GM23338 (cell line): ENCODE measurements at places on chromosomes 12 and 14.

- no peak overlapping the region for H3K27ac ChIP-seq
- H3K36me3 ChIP-seq = no peaks in the 10 kb centered on the region
- no peak overlapping the region for H3K4me3 ChIP-seq
Observed at GRCh38 chr14:72613231-72613974, 280.5 kb downstream of the DPF3 start.

- H3K36me3 ChIP-seq = peaks cover 6% of the 10 kb centered on the region; the same call in 1 of the 2 replicates
- no peak for DNase-seq
- no peak overlapping the region for H3K4me3 ChIP-seq
- no peak overlapping the region for H3K27ac ChIP-seq
Observed at GRCh38 chr12:77054851-77055250, 10.5 kb downstream of the E2F7 start.

DNA sequence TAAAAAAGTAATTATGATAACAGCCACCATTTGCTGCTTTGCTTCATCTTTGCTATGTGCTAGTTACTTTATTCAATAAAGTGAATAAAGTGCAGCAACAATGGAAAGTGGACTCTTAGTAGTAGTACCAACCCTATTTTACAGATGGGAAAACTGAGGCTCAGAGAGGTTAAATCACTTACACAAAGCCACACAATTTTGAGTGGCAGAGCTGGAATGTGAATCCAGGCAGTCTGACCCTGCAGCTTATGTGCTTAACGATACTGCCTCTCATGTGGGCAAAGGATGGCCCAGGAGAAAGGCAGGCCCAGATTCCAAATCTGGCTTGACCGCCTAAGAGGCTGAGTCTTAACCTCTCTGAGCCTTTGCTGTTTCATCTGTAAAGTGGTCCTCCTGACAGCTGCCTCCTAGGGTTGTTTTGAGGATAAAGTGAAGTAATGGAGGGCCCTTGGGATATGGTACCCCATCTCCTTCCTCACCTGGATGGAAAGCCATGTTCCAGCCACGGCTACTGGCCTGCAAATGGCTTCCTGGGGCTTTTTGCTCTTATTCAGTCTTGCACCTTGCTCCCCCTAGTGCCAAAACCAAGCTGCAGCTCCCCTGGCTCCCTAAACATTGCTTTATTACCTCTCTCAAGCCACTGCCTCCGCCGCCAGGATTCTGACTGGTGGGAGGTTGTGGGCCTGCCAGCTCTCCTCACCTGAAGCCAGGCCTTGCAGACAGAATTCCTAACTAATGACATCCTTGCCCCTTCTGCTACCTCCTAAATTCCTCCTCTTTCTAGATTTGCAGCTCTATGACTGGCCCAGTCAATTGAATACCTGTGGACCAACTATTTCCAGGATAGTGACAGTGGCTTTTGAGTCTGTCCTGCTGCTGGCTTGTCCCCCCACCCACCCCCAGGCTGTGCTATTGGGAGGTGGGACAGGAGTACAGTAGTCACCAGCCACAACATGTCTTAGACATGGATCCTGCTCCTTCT is 283.3 kb upstream of the PWP1 start:
- H3K27me3 ChIP-seq = no peaks in the 10 kb centered on the region
- H3K27ac ChIP-seq = no peak overlapping the region
- no peak overlapping the region for H3K4me3 ChIP-seq

DNA sequence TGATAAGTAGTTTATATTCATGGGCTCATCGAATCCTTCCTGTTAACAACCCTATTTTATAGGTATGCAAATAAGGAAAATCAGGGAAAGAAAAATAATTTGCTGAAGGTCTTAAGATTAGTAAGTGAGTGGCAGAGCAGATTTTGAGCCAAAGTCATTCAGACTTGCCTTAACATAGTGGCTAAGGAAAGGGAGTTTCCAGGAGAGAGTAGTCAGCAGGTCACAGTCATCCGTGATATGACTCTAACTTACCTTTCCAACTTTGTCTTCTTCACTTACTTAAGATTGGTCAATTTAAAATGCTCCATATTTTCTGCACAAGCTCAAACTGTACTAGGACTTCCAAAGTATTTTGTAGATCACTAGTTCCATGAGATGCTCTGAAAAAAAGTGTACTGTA is 46.6 kb downstream of the AKAP6 start:
- no peak overlapping the region for H3K4me3 ChIP-seq
- H3K4me1 ChIP-seq = no peaks in the 10 kb centered on the region; the same call in 1 of the 2 replicates
- H3K27ac ChIP-seq = no peak overlapping the region
- H3K36me3 ChIP-seq = no peaks in the 10 kb centered on the region
- DNase-seq = no peak

DNA sequence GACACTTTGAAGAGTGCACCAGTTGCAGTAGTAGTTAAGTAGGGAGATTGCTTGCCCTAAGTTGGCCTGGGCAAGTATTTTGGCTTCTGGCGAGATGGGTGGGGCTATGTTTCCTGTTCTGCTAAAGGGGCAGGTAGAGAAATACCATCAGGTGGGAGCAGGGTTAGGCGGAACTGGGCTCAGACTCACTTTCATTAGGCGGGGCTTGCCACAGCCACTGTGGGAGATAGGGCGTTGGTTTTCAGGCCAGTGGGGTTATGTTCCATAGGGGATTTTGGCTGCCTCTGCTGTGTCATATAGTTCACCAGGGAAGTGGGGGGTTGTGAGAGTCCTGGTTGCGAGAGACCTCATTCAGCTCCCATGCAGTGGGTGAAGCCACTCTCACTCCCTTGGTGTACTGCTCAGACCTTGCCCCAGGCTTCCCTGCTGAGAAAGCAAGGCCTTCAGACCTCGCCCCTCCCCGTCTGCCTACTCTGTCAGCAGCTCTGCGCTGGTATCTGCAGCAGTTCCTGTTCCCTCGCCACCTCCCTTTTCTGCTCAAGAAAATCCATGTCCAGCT is 43.3 kb downstream of the AEBP2 start:
- peaks cover 30% of the 10 kb centered on the region for H3K4me1 ChIP-seq
- DNase-seq = peak; percentile 64
- H3K36me3 ChIP-seq = peaks cover 6% of the 10 kb centered on the region; the same call in 1 of the 2 replicates
- H3K4me3 ChIP-seq = 0 out of 2 replicates have a peak overlapping the region, but pooled peaks have one; percentile 13
- H3K27ac ChIP-seq = peak overlapping the region; percentile 76
- H3K27me3 ChIP-seq = no peaks in the 10 kb centered on the region

DNA sequence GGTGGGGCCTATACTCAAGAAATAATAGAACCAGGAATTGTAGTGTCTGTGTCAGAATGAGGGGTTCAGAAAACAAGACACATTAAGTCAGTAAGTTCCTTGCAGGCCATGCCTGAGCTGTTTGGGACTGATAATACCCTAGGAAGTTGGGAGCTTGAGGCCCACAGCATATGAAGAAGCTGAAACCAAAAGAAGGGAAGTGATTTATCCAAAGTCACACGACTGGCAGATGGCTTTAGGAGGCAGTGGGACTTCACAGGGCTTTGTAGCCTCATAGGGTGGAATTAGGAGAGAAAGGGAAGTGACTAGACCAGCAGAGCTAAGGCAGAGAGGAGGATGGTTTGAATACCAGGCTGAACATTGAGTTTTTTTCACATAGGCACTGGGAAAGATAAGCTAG is 56.6 kb upstream of the SRSF5 start:
- no peak overlapping the region for H3K4me3 ChIP-seq
- H3K36me3 ChIP-seq = no peaks in the 10 kb centered on the region
- DNase-seq = no peak
- H3K4me1 ChIP-seq = peaks cover 38% of the 10 kb centered on the region
- H3K27ac ChIP-seq = no peak overlapping the region

GRCh38 chr12:112762753-112763152 is 28.8 kb upstream of the RPH3A start:
- H3K27me3 ChIP-seq = no peaks in the 10 kb centered on the region
- H3K27ac ChIP-seq = no peak overlapping the region
- DNase-seq = no peak
- 0 out of 2 replicates have a peak, but pooled peaks cover 5% of the 10 kb centered on the region for H3K36me3 ChIP-seq
- H3K4me1 ChIP-seq = no peaks in the 10 kb centered on the region
- no peak overlapping the region for H3K4me3 ChIP-seq

DNA sequence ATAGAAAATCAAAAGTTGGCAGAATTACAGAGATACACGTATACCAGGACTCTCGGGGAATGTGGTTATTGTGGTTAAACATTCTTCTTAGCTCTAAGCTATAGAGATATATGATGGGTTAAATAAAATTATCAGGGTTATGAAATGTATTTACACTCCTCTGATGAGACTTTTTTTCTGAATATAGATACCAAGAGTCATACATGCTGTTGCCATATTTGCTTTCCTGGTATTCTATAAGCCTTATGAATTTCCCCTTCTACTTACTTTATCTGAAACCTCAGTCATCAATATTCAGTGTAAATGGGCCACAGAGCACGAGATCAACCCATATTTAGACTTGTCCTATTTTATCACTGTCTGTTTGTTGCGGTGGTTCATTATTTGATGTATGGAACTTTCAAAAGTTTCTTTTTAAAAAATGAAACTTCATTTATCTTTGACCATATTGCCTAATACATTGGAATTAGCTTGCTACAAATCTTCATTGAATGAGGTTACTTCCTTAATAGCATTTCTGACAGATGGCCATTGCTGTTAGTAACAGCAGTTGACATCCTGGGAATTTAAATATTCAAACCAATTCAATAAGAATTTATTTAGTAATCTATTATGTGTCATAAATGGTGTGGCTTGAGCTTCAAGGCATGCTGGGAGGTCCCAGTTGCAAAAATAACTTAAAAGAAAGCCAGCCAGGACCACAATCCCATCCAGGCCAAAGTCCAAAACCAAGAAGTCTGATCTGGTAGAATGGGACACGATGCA is 393.5 kb downstream of the PCNX1 start:
- DNase-seq = no peak
- H3K4me1 ChIP-seq = no peaks in the 10 kb centered on the region
- no peak overlapping the region for H3K4me3 ChIP-seq
- no peak overlapping the region for H3K27ac ChIP-seq

DNA sequence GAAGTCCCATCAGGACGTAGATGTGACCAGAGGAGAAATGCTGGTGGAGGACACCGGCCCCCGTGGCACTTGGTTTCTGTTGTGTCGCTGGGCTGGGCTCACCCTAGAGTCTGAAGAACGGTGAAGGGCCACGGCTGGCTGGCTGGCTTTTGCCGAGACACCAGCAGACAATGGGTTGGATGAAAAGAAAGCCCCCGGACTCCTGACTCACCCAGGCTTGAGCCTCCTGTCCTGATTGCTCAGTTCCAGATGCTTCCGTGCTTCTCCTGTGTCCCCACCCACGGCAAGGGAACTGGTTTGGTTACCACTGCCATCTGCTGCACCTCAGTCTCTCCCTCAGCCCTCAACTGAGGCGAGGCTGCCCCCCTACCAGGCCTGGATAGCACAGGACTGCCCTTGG is 10.4 kb upstream of the ENDOU start:
- no peak for DNase-seq
- H3K27me3 ChIP-seq = no peaks in the 10 kb centered on the region
- H3K4me1 ChIP-seq = peaks cover 16% of the 10 kb centered on the region; the same call in 1 of the 2 replicates
- no peak overlapping the region for H3K4me3 ChIP-seq
- H3K27ac ChIP-seq = no peak overlapping the region; the same call in 1 of the 2 replicates
- H3K36me3 ChIP-seq = no peaks in the 10 kb centered on the region

- H3K36me3 ChIP-seq = no peaks in the 10 kb centered on the region
- peaks cover 21% of the 10 kb centered on the region for H3K4me1 ChIP-seq
- H3K27me3 ChIP-seq = no peaks in the 10 kb centered on the region
- H3K27ac ChIP-seq = no peak overlapping the region
- DNase-seq = no peak
- H3K4me3 ChIP-seq = no peak overlapping the region
Observed at GRCh38 chr12:91413581-91414546, 231.2 kb upstream of the DCN start.

DNA sequence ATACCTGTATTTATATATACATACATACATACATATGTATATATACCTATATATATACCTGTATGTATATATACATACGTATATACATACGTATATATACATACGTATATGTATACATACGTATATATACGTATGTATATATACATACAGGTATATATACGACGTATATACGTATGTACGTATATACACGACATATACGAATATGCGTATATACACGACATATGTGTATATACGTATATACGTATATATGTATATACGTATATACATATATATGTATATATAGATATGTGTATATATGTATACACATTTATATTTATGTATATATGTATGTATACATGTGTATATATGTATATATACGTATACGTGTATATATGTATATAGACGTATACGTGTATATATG is 92.7 kb upstream of the ABCD2 start:
- H3K36me3 ChIP-seq = no peaks in the 10 kb centered on the region
- no peaks in the 10 kb centered on the region for H3K4me1 ChIP-seq
- H3K4me3 ChIP-seq = no peak overlapping the region
- no peak for DNase-seq

- DNase-seq = no peak
- H3K27ac ChIP-seq = peak overlapping the region; percentile 23; the same call in 1 of the 2 replicates
Observed at GRCh38 chr12:46432325-46432724, 59.8 kb upstream of the SLC38A2 start.

- no peaks in the 10 kb centered on the region for H3K36me3 ChIP-seq
- no peaks in the 10 kb centered on the region for H3K27me3 ChIP-seq
- no peak overlapping the region for H3K4me3 ChIP-seq
Observed at GRCh38 chr12:54716261-54716660, 68.1 kb upstream of the DCD start.

- no peaks in the 10 kb centered on the region for H3K4me1 ChIP-seq
- no peak overlapping the region for H3K4me3 ChIP-seq
- DNase-seq = no peak
- no peak overlapping the region for H3K27ac ChIP-seq
Observed at GRCh38 chr12:117807946-117808345, 160.8 kb downstream of the KSR2 start.

GRCh38 chr14:37992499-37992898 is 215.2 kb upstream of the SSTR1 start:
- H3K36me3 ChIP-seq = no peaks in the 10 kb centered on the region
- H3K4me1 ChIP-seq = peaks cover 39% of the 10 kb centered on the region
- H3K27me3 ChIP-seq = no peaks in the 10 kb centered on the region
- DNase-seq = peak; percentile 21

GRCh38 chr12:11876307-11876706 is 194.4 kb upstream of the BCL2L14 start:
- no peak for DNase-seq
- H3K27ac ChIP-seq = peak overlapping the region; percentile 52; the same call in 1 of the 2 replicates
- peaks cover 10% of the 10 kb centered on the region for H3K4me1 ChIP-seq
- H3K27me3 ChIP-seq = no peaks in the 10 kb centered on the region
- H3K36me3 ChIP-seq = no peaks in the 10 kb centered on the region

DNA sequence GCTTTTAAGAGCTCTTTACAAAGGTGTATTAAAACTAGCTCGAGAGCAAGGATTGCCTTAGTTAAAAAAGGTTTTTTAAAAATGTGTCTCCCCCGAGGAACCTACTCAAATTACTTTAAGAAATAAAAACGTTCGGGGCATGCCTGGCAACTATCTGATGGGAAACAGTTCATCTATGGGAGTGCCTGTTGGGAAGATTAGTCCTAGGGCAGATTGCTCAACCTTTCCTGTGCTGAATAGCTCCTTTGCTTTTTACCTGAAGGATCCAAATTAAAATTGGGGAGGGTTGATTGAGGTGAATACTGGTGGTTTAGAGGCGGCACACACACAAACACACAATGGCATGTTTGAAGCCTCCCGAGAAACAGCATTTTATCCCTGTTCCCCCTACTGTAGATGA is 541.4 kb upstream of the ATP2B1 start:
- no peak overlapping the region for H3K4me3 ChIP-seq
- peak; percentile 3 for DNase-seq
- no peaks in the 10 kb centered on the region for H3K27me3 ChIP-seq
- H3K36me3 ChIP-seq = no peaks in the 10 kb centered on the region
- no peak overlapping the region for H3K27ac ChIP-seq
- peaks cover 4% of the 10 kb centered on the region; the same call in 1 of the 2 replicates for H3K4me1 ChIP-seq
